Right hindlimb (tissue), 1 donor: ENCODE measurements at places on chromosomes 6 and 20.
A peak's percentile ranks its signal among the peaks of the same experiment; 100 is the strongest.

- DNase-seq, result no peak
Observed at GRCh38 chr6:167932468-167933276, 64.8 kb upstream of the KIF25 start.

- DNase-seq, result no peak
Observed at GRCh38 chr6:166758136-166758704, 131.2 kb upstream of the RPS6KA2 start.

- no peak for DNase-seq
Observed at GRCh38 chr6:165762876-165763275, 99.8 kb upstream of the PDE10A start.

DNA sequence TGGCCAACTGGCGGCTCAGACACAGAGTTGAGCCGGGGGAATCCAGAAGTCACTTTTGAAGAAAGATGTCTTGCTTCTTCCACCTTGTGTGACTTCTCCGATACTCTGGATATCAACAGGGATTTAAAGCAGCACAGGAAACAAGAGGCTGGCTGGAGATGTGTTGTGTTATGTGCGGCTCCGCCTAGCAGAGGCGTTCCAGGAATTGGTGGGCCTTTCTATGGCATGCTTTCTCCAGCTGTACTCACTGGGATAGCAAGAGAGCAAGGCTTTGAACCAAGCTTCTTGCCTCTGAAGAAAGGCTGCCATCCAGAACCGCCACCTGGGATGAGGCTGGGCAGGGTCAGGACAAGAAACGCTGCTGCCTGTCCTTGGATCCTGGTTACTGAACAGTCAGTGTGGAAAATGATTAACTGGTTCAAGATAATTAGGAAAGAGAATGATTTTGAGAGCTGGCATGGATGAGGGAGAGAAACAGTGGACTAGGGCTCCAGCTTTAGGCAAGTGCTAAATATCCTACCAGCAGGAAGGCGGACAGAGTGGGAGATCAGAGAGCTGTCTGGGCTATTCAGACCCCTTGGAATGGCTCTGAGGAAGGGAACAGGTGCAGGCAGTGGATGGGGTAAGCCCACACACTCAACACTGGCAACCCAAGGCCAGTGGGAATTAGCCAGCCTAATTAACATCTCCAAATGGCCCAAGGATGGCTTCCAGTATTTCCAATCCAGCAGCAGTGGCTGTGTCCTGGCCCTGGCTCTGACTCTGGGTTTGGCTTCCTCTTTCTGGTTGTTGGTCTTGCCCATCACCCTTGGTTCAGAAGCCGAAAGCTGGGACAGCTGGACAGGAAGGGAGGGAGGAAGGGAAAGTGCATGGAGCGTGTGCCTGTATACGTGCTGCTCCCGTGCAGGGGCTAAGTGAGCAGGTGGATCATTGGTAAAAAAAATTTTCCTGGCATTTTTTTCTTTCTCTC, 31.9 kb downstream of the INSM1 start:
- DNase-seq, result no peak

DNA sequence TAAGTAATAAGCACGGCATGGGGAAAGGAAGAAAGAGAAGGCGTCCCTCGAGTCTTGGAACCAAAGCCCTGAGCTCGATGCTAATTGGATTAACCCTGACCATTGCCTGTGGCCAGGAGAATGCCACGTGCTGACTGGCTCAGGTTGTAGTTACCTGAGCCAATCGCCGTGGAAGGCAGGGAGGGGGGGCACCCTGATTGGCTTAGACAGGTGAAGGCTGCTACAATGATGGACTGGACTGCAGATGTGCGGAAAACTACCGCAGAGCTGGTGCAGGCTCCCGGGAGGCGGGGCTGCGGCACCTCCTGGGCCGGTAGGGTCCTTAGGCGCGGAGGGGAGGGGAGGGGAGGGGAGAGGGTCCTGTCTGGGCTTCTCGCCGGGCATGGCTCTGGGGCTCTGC, 121.3 kb downstream of the TFAP2C start:
- DNase-seq, result no peak

DNA sequence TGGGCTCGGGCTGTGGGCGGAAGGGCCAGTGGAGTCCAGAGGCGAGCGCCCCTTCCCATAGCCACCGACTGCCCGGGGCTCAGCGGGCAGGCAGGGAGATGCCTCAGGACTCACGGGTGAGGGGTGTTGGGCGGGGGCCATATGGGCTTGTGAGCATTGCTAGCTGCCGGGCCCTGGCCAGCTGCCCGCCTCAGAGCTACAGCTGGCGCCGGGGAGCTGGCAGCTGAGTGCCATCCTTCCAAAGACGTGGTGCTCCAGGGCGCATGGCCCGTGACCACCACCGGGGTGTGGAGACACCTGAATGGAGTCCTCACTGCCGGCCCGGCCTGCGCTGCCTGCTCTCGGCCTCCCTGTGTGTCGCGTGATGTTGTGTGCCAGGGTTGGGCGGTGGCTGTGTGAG, 10.6 kb upstream of the RBBP8NL start:
- DNase-seq, result peak; percentile 65

DNA sequence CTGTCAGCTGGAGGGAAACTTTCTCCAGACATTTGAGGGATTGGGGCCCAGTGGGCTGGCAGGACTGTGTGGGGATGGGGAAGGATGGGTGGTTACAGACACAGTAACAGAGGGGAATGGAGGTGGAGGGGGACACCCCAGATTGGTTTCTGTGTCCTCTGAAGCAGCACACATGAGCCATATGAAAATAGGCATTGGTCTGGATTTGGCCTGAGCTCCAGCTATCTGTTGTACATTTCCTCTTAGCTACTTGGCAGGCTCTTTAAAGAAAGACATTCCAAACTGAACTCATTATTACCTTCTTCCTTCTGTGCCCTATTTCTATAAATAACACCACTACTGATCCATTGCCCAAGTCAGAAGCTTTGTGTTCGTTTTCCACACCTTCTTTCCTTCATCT, 72.0 kb upstream of the PRL start:
- no peak for DNase-seq

GRCh38 chr6:46921059-46921458, 679 bp downstream of the ADGRF5 start:
- no peak for DNase-seq

- no peak for DNase-seq
Observed at GRCh38 chr6:41578217-41579087, 32.3 kb downstream of the FOXP4 start.

- no peak for DNase-seq
Observed at GRCh38 chr6:30568245-30568644, 3.0 kb upstream of the ABCF1 start.

- DNase-seq, result no peak
Observed at GRCh38 chr20:59414936-59415623, 114.7 kb downstream of the EDN3 start.

- DNase-seq, result no peak
Observed at GRCh38 chr6:33578588-33579011, 1.5 kb downstream of the BAK1 start.

- no peak for DNase-seq
Observed at GRCh38 chr20:5297280-5298004, 19.3 kb downstream of the PROKR2 start.

DNA sequence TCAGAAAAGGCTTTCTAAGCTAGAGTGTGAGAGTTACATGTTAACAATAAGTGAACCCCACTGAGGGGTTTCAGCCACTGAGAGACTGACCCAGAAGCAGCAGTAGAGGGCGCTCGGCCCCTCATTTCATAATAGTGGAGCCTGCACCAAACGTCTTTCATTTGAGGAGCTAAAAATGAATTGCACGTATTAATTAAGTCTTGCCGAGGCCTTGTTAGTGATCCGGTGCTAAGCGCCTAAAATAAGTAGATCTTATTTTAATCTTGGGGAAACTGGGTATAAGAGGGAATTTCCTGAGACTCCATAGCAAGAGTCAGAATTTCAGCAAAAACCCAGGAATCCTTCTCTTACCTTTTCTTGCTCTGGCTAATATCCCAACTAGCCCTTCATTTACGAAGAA, 209.7 kb downstream of the FARS2 start:
- peak; percentile 73 for DNase-seq

DNA sequence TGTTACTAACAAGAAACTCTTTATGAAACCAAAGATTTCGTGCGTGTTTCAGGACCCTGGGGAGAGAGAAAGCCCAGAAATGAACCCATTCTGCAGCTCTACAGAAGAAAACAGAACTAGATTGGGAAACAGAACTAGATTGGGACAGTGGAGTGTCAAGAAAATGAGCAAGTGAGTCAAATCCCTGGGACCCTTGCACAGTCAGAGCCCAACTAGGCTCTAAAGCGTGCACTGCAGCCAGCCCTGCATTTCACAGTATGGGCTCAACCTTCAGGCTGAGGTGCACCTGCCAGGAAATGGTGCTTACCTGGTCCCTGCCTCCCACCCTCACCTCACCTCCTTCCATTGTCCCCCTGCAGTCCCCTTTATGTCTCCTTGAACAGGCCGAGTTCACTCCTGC, 39.7 kb downstream of the BFSP1 start:
- DNase-seq, result no peak

GRCh38 chr6:15230827-15231226, 15.0 kb upstream of the JARID2 start:
- no peak for DNase-seq

- DNase-seq, result no peak
Observed at GRCh38 chr6:26367114-26367513, 2.1 kb downstream of the BTN3A2 start.

GRCh38 chr6:10465629-10466499, 51.0 kb upstream of the TFAP2A start:
- DNase-seq, result peak; percentile 31

DNA sequence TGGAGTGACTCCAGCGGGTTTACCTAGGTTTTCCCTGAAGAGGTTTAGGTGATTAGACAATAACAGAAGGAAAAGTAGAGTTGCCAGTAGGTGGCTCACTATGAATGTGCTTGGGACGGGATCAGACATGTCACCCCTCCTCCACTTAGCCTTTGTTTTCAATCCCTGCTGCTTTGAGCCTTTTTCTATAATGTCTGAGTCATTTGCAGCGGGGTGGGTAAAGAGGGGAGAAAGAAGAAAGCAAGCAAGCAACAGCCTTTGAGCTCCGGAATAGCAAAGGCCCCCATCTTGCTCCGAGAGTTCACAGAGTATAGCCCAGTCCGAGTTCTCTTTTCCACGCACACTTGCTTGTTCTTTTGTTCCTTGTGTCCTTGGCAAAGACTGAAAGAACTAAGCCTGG, 129.1 kb downstream of the PACRG start:
- peak; percentile 74 for DNase-seq

DNA sequence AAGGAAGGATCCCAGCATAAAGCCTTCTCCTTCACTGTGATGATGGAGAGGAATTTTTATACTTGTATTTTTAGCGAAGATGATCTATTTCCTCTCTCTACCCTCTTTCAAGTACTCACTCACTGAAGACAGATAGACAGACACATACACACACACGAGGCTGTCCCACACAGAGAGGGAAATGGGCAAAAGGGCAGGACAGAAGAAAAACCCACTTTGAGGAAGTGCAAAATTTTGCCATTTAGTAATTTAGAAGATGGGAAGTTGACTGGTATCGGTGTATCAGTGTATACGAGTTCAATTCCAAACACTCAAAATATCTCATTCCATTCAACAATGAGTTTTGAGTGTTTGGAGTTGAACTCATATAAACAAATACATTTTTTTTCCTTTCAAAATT, 30.9 kb downstream of the HEBP2 start:
- DNase-seq, result no peak

GRCh38 chr6:131825946-131826345, 18.1 kb downstream of the ENPP1 start:
- no peak for DNase-seq

- no peak for DNase-seq
Observed at GRCh38 chr6:56899311-56899710, 55.6 kb upstream of the BEND6 start.
